Activated T-helper 1 cell treated with Interleukin-2 at 50 U/mL for 16 hours (primary cell): ENCODE measurements at places on chromosomes 5 and 9.

DNA sequence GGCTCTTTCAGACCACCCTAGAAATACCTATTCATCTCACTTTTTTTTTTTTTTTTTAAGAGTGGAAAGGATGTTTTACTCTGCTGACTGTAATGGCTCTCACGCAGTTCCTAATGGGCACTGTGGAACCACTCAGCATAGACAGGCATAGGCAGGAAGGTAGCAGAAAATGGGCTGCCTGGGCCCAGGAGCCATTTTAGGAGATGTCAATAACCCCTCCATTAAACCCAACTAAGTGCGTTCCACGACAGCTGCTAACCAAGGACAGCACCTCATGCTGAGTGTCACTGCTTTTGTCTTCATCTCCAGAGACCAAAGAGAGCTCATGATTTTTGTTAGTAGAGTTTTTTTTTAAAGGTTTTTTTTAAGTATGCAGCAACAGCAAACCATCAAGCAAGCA, 15.3 kb downstream of the MAP1B start:
- no peak for DNase-seq

DNA sequence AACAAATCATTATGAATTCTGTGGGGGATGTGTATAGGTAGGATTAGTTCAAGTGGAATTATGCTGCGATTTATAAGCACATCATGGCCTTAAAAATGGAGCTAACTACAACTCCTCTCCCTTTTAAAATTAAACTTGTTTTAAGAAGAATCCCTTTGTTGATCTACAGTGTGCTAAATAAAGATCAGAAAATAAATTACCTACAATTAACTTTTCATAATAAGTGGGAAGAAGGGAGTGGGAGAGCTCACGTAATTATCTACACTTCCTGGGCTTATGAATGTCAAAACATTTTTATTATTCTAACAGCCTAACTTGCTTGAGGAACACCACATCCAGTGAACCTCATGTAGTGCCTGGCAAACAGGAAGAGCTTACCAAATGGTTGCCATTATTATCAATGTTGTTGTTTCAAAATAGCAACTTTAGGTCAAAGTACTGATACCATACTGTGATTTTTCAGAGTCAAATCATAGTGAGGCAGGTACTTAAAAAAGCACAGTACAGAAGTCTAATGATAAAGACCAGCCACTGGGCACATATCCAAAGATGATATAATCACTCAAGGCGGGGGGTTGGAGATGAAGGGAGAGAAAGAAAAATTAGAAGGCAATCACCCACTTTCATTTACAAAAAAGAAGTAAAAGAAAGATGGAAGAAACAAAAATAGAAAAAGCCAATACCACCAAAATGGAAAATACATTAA, 174.0 kb downstream of the RAPGEF6 start:
- DNase-seq: no peak

- no peak for DNase-seq
Observed at GRCh38 chr5:135266303-135266635, 132.8 kb downstream of the MACROH2A1 start.

- no peak for DNase-seq
Observed at GRCh38 chr9:4538621-4539020, 48.4 kb downstream of the SLC1A1 start.

DNA sequence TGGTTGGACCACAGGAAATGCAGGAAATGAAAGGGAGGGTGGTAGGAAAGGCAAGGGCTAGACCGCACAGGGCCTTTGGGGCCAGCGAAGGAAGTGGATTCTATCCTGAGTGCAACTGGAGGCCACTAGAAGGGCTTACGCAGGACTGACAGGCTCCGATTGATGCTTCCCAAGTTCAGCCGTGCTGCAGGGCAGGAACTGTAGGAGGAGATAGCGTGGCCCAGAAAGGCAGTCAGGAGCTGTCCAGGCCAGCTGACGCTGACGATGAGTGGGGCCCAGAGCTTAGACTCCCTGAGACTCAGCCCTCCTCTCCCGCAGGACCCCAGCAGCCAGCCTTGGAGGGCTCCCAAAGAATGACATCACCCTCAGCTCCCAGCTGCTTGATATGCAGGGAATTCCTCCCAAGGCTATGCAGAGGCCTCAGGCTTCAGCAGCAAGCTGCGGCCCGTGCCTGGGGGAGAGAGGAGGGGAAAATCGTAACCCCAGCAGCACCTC, 48.8 kb downstream of the KCNIP1 start:
- no peak for DNase-seq

DNA sequence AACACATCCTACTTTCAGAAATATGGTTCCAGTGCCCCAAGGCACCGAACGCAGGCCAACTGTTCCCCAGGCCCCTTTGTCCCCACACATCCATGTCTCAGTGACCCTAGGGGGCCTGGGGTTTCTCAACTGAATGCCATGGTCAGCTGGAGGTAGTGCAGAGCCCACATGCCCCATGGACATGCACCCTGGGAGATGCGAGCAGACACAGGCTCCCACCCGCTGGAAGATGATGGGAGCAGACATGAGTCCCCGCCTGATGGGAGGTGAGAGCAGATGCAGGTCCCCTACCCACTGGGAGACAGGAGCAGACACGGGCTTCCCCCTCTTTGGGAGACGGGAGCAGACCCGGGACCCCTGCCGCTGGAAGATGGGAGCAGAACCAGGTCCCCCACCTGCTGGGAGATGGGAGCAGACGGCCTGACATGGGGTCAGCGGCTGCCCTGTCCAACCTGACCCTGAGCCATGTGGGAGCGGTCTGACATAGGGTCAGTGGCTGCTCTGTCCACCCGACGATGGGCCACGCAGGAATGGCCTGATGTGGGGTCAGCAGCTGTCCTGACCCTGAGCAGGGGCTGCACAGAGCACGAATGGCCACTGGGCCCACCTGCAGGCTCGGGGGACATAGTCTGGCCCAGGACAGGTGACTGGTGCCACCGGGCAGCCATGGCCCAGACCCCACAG, 18.4 kb downstream of the ZDHHC11B start:
- DNase-seq: no peak

GRCh38 chr5:89542736-89543135, 659.8 kb upstream of the MEF2C start:
- no peak for DNase-seq

- DNase-seq: no peak
Observed at GRCh38 chr9:83449983-83450382, 88.2 kb downstream of the FRMD3 start.

- DNase-seq: no peak
Observed at GRCh38 chr9:84122572-84122971, 142.0 kb downstream of the RMI1 start.

DNA sequence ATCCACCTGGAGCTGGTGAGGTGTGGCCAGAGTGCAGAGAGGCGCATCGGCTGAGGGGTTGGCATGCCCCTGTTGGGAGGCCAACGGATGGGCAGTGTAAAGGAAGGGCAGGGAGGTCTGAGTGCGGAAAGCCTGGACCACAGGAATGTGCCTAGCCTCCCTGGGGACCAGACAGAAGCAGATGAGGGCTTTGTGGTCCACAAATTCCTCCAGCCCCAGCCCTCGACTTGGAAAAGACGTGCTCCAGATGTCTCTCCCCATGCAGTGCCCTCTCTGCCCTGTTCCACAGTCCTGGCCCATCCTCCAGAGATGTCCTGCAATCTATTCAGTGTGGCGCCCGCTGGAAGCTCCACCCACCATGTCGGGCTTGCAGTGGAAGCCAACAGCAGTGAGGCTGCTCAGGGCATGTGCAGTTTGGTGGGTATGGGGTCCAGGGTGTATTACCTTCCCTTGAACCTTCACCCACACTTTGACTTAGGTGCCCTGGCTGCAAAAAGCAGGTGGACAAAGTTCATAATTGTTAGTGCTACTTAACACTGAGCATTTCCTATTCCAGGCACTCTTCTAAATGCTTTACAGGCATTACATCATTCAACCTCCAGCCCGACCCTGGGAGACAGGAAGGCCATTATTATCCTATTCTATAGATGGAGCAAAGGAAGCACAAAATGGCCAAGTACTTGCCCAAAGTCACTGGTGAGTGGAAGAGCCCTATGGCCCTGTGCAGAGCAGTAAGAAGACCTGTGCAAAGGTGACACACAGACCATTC, 120.2 kb upstream of the SLC25A48 start:
- no peak for DNase-seq

GRCh38 chr9:21684231-21684630, 118.2 kb upstream of the MTAP start:
- no peak for DNase-seq

GRCh38 chr5:155019601-155020226, 6.2 kb downstream of the KIF4B start:
- DNase-seq: no peak

DNA sequence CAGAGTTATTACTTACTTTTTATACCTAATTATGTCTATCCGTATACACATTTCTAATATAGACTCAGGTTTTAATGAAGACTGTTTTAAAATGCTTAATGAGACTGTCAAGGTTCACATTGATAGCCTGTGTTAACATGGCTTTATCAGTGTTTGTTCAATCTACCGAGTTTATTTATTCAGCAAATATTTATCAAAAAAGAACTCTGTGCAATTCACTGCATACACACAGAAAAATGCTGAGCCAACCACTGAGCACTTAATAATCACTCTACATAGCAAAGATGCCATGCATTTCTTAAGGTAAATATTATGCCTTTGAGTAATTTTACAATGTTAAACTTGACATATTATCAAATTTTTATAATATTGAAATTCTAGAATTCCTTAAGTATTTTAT, 428.2 kb downstream of the ANXA1 start:
- DNase-seq: no peak

DNA sequence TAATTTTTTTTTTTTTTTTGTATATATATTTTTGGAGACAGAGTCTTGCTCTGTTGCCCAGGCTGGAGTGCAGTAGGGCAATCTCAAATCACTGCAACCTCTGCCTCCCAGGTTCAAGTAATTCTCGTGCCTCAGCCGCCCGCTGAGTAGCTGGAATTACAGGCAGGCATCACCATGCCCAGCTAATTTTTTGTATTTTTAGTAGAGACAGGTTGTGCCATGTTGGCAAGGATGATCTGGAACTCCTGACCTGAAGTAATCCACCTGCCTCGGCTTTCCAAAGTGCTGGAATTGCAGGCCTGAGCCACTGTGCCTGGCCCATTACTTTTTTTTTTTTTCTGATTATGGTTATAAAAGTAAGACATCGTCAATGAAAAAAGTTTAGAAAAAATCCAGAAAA, 84.0 kb upstream of the LMNB1 start:
- DNase-seq: no peak

DNA sequence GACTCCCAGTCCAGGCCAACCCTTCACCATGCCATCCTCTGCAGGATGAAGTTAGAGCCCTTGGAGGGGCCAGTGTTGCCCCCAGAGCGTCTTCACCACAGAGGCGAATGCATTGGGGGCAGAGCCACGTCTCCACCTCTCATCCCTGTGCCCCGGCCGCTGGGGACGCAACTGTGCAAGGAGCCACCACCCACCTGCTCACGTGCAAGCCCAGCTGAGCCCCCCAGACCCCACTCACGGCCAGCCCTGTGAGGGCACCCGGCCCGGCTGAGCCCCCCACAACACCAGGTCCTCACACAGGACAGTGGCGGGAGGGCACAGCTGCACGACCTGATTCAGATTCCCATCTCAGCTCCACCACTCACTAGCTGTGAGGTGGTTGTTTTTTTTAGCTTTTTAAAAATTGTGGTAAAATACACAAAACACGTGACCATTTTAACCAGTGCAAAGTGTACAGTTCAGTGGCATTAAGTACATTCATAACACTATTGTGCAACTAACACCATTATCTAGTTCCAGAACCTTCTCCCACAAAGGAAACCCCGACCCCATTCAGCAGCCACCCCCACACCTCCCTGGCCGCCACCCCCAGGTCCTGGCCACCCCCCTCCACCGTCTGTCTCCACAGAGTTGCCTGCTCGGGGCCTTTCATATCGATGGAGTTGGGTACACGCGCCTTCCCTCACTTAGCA, 33.5 kb upstream of the UBAC1 start:
- DNase-seq: no peak

GRCh38 chr5:80122579-80122978, 87.4 kb downstream of the THBS4 start:
- DNase-seq: no peak

DNA sequence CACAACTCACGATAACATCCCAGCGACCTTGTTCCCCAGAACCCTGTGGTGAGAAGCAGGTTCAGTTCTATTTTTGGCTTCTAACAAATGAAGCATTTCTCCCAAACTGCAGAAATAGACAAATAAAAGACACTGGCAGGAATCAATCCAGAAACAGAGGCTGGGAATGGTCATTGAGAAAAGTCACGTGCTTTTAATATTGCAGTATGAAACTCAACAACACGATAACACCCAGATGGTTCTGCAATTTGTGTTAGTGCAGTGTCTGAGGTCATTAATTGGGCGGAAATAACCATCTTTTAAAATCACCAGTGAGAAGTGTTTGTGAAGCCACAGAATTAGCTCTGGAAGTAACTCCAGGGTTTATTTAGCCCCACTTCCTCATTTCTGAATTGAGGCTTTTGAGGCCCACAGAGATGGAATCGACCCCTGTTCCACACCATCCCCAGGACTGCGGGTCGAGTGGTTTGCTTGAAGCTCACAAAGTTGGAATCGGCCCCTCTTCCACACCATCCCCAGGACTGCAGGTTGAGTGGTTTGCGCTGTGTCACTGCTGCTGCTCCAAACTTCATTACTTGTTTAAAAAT, 164.7 kb upstream of the IRX4 start:
- no peak for DNase-seq

GRCh38 chr9:22170556-22170955, 161.5 kb upstream of the CDKN2B start:
- DNase-seq: no peak

GRCh38 chr9:21825637-21826036, 23.2 kb downstream of the MTAP start:
- DNase-seq: no peak

DNA sequence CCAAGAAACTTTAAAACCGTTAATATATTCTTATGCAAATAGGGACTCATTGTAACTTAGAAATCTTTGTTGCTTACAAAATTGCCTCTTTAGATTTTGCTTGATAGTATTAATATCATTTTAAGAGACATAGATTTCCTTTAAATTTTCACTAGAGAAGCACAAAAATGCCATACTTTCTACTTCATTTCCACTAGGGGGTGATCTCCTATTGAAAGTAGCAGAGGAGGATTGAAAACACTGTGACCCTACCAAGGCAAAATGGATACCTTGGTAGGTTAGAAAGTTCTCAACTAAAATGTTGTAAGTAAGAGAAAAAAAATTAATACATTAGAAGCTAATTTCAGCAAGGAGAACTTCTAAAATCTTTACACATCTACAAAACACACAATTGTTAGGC, 204.9 kb downstream of the CHSY3 start:
- no peak for DNase-seq

DNA sequence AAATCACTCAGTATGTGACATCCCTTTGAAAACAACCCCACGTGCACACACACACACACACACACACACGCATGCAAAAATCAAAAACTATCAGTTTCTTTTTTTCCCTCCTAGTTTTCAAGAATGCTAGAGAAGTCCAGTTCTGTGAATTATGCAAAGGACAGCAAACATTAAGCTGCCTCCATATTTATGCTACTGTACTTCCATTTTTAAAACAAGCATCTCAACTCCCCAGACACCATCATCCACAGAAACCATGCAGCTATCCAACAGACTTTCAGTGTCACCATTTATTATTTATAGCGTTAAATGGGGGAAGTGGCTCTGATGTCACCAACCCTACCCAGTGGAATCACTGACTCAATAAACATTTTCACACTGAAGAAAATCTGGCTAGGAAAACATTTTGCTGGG, 1.6 kb downstream of the FBXW11 start:
- DNase-seq: no peak
